Urothelium cell line (cell line): ENCODE measurements at places on chromosomes 16 and 17.

DNA sequence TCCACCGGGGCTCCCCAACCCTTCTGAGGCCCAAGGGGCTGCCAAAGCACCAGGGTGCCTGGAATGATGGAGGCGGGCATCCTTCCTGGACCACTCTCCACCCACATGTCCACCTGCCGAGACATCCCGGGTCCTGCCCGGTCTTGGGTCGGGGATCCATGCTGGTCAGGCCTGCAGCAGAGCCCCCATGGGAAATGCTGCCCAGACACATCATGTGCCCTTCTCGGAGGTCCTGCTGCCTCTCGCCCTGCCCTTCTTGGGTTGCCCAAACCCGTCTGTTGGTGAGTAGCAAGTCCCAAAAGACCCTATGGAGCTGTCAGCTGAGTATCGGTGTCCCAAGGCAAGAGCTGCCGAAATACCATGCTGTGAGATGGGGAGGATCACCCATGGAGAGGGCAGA, 14.8 kb upstream of the GAA start:
- DNase-seq: no peak

DNA sequence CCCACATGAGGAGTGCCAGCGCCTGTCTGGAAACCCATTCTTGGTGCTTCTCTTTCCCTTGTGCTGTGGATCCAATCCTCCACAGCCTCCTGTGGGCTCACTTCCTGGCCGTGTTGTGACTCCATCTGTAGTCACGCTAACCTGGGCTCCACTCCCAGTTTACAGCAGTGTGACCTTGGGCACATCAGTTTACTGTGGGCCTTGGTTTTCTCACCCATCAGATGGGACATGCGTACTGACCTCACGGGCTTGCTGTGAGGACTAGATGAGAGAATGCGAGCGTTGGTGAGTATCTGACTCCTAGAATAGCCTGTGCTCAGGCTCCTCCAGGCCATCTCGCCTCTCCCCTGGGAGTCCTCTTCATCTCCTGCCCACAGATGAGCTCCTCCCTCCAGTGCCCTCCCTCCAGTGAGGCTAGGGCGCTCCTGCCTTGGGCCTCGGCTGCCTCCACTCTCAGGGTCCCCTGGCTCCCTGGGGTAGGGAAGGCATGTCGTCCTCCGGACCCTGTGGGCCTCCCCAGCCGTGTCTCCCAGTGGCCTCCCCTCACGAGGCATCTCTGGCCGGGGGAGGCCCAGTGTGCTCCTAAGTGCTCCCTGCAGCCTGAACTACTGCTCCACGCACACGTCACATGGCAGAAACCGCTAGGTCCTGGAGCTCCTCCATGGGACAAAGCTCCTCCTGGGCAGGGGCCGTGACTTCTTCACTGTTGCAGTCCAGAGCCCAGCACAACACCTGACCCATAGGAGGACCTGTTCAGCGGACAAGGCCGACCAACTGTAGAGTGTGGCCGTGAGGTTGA, 5.2 kb upstream of the FOXJ1 start:
- no peak for DNase-seq

DNA sequence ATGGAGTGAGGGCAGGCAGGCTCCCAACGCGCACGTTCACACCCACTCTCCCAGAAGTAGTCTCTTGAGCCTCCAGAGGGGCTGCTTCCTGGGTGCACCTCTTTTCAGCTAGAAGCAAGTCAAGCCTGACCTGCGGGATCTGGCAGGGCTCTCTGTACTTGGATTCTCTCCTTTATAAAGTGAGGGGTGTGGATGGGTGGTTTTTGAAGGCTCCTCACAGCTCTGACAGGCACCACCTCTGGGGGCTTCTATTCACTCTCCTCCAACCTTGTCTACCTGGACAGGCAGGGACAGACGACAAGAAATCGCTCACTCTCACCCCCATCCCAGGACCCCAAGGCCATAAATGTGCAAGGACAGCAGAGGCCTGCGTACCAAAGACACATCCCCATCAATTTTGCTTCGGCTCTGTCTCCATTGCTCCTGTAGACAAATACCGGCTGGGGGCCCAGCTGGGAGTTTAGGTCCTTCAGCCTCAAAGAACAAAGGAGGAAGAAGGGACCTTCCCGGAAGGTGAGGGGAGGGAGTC, 814 bp upstream of the DYNLL2 start:
- DNase-seq: no peak

DNA sequence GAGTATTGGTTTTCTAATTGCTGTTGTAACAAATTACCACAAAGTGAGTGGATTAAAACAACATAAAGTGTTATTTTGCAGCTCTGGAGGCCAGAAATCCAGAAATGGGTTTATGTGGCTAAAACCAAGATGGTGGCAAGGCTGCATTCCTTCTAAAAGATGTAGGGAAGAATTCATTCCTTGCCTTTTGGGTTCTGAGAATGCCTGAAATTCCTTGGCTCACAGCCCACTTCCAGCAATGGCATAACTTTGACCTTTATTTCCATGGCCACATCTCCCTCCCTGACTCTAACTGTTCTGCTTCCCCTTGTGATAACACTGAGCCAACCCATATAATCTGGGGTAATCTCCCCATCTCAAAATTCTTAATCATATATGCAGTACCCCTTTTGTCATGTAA, 269.6 kb upstream of the RPL38 start:
- peak; percentile 69 for DNase-seq

GRCh38 chr17:43897831-43898230, 9.5 kb downstream of the MPP2 start:
- DNase-seq: no peak

GRCh38 chr17:33291248-33292200, 1.6 kb downstream of the ASIC2 start:
- DNase-seq: peak; percentile 48

- no peak for DNase-seq
Observed at GRCh38 chr17:59423903-59424302, 92.4 kb downstream of the YPEL2 start.

DNA sequence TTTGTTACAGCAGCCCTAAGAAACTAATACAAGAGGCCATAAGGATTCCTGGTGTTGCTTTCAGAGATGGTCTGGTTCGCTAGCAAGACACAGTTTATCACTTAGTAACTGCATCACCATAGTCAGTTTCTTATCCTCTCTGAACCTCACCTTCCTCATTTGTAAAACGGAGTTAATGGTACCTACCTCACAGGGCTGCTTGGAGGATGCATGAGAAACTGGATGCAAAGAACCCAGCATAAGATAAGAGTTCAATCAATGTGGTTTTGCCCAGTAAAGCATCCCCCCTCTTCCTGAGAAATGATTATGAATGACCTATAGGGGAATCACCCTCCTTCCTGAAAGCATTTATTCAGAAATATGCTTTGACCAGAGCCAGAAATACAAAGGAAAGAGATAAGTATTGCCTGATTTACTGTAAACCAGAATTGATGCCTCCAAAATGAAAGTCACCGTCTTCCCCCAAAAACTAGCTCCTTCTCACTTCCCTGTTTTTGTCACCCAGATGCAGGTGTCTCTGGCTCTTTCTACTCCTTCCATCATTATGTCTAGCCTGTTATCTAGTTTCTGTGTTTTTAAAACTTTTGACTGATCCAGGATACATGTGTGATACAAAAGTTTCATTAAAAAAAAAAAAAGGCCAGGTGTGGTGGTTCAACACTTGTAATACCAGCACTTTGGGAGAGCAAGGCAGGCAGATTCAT, 2.8 kb upstream of the TEFM start:
- DNase-seq: no peak

DNA sequence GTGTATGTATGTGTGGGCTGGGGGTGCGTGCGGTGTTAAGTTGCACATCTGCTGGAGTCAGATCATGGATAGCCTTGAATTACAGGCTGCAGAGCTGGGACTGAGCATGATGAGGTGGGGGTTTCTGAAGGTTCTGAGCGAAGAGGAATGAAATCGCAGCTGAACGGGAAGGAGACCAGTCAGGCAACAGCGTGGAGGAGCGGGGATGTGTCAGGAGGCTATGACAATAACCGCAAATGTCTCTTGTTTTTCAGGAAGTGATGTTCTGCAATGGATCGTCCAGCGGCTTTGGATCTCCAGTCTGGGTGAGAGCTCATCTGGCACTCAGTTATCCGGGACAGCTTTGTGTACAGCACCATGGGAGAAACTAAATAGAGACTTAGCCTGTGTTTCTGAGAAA, 20.9 kb downstream of the RGS9 start:
- no peak for DNase-seq

DNA sequence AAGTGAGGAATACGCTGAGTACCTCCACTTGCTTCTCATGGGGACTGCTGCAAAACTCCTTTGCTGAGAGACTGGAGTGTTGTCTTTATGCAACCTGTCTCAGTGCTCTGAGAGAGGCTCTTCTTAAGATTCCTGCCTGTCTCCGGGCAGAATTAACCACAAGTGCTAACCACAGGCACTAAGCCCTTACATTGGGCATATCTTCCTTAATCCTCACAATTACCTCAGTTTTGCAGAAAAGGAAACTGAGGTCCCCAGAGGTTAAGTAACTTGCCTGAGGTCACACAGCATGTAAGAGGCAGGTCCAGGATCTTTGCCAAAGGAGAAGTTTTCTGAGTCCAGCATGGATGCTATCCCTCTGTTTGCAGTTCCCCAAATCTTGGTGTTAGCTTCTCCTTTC, 86.0 kb downstream of the GP2 start:
- no peak for DNase-seq

GRCh38 chr16:17470908-17471718, at the start of gene XYLT1:
Gene XYLT1, minus strand, starts transcription at chr16:17470960. Its CDS starts 164 bp downstream, at chr16:17470796.
- peak; percentile 53 for DNase-seq

DNA sequence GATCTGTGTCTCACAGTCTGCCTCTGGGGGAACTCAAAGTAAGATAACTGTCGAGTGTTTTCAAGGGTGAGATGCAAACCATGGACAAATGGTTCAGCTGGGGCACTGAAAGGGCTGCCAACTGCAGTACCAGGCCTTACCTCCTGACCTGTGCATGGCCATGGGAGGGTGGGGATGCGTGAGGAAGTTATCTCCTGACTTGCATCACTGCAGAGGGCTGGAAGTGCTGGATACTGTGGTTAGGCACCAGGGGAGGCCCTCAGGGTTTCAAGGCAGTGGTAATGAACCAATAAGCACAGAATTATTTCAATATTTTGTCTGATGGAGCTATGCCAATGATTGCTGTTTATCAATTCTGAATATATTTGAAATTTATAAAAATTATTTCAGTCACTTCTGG, 159.2 kb downstream of the CYLD start:
- no peak for DNase-seq

GRCh38 chr17:78717431-78717980, 64.6 kb downstream of the CYTH1 start:
- no peak for DNase-seq

GRCh38 chr16:31348579-31348978, 6.4 kb upstream of the ITGAX start:
- DNase-seq: no peak

DNA sequence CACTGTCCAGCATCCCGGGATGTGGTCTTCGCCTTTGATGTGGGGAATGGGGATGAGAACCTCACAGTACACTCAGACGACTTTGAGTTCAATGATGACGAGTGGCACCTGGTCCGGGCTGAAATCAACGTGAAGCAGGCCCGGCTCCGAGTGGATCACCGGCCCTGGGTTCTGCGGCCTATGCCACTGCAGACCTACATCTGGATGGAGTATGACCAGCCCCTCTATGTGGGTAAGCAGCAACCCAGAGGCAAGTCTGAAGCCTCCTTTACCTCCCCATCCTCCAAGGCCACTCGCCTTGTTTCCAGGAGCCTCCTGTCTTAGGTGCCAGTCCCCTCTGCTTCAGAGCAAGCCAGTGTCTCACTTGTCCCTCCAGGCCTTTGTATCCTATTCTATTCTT, 10.2 kb downstream of the CNTNAP1 start:
- no peak for DNase-seq

DNA sequence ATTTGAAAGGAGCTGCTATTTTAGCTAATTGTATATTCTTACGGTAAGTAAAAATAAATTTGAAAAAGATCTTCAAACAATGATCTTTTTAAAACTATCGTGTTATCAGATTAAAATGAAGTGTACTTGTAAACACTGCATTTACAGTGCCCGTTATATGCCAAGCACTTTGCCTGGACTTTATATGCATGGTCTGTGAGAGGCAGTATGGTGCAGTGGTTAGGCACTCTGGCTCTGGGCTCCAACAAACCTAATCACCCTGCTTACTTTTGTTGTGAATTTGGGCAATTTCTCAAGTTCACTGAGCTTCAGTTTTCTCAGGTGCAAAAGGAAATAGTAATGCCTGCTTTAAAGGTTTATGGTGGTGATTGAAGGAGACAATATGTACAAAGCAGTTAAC, 1.4 kb downstream of the PMP22 start:
- DNase-seq: no peak

GRCh38 chr16:30092373-30093010, 768 bp upstream of the TBX6 start:
- DNase-seq: peak; percentile 81

- no peak for DNase-seq
Observed at GRCh38 chr17:56751145-56751738, 82.5 kb downstream of the C17orf67 start.

DNA sequence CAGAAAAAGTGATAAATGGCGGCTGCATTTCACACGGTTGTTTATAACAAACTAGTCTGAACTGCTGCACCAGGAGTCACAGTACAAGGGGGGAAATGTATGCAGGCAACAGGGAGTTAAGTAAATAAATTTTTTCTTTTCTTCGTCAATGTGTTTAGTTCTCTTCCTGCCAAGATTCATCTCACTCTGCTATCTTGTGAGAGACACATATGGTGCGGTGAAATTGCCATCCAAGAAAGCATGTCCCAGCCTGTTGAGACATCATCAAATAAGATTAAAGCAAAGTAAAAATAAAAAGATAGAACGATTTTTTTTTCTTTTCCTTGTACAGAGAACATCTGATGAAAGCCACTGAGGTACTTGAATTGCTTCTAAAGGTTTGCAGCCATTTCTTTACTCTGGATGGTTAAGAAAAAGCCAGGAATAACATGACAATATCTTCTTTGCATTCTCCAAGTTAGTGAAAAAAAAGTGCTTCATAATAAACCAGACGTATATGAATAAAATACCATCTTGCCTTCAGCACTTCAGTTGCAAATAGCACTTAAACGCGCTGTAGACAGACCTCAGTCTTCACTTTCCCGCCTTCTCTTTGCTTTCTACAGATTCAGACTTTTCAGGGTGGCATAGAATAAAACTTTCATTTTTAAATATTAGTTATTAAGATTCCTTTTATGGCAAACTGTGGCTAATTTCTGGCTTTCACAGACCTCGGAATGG, 506.2 kb upstream of the ZFHX3 start:
- DNase-seq: no peak

DNA sequence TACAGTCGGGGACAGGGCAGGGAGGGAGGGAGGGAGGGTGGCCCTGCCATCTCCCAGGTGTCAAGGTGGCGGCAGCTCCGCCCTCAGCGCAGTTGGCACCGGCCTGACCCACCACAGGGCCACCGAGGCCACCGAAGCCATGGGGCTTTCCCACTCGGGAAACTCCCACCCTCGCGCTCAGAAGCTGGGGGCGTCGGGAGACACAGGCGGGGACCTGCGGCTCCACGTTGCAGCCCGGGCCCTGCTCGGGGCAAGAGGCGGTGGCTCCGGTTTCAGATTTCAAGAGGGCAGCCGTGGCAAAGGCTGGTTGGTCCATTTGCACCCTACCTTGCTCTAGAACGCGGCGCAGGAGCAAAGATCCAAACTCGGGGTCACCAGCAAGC, 544 bp downstream of the CYB561 start:
- peak; percentile 58 for DNase-seq
